ENCODE measurements at places on chromosomes 13 and 19.
A peak's percentile ranks its signal among the peaks of the same experiment; 100 is the strongest.

- no peak for DNase-seq
These were observed 59.6 kb upstream of the ZNF599 start for GRCh38 chr19:34832581-34833112.

DNA sequence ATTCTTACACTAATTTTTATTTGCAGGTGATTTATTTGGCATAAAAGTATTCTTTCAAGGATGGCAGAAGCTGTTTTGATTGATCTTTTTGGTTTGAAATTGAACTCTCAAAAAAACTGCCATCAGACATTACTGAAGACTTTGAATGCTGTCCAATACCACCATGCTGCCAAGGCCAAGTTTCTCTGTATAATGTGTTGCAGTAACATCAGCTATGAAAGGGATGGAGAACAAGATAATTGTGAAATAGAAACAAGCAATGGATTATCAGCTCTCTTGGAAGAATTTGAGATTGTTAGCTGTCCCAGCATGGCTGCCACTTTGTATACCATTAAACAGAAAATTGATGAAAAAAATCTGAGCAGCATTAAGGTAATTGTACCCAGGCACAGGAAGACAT is 1.2 kb downstream of the LACC1 start:
- DNase-seq: no peak

DNA sequence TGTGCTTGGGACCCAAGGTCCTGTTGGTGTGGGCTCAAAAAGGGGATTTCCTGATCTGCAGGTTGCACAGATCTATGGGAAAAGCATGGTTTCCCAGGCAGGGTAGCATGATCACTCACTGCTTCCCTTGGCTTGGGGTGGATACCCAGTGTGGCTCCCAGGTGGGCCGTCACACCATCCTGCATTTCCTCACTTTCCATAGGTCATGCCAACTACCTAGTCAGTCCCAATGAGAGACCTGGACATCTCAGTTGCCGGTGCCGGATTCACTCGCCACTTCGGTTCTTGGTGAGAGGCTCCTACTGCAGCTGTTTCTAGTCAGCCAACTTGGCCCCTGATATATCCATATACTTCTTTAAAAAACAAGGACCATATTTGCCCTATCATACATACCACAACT is 503.0 kb downstream of the PCDH17 start:
- DNase-seq: no peak

GRCh38 chr19:46812977-46813838 is 24.8 kb upstream of the SLC1A5 start:
- no peak for DNase-seq

- DNase-seq: no peak
These were observed 184.7 kb downstream of the OXGR1 start for GRCh38 chr13:96809366-96810096.

GRCh38 chr13:20582026-20582425 is 15.1 kb downstream of the IFT88 start:
- no peak for DNase-seq

GRCh38 chr19:19259741-19260140 is 13.4 kb downstream of the TM6SF2 start:
- peak; percentile 24 for DNase-seq

- DNase-seq: no peak
These were observed 12.4 kb upstream of the SIAH3 start for GRCh38 chr13:45863709-45864590.

DNA sequence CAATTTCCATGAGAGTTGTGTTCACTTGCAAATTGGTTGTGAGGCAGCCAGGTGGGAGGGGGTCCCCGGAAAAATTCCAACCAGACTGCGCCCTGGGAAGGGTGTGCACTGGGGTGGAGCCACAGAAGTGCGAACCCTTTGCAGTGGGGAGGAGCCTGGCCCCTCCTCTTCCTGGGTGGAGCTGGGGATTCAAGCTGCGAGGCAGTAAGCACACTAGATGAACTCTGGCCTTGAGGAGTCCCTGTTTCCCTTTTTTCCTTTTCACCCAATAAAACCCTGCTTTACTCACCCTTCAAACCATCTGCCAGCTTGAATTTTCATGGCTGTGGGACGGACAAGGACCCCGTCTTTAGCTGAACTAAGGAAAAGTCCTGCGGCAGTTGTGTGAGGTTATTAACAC is 31.0 kb upstream of the MBNL2 start:
- peak; percentile 60 for DNase-seq

GRCh38 chr19:42271861-42272534 is 2.9 kb downstream of the CIC start:
- no peak for DNase-seq

- peak; percentile 33 for DNase-seq
These were observed 21.6 kb upstream of the CCL25 start for GRCh38 chr19:8030960-8031359.

DNA sequence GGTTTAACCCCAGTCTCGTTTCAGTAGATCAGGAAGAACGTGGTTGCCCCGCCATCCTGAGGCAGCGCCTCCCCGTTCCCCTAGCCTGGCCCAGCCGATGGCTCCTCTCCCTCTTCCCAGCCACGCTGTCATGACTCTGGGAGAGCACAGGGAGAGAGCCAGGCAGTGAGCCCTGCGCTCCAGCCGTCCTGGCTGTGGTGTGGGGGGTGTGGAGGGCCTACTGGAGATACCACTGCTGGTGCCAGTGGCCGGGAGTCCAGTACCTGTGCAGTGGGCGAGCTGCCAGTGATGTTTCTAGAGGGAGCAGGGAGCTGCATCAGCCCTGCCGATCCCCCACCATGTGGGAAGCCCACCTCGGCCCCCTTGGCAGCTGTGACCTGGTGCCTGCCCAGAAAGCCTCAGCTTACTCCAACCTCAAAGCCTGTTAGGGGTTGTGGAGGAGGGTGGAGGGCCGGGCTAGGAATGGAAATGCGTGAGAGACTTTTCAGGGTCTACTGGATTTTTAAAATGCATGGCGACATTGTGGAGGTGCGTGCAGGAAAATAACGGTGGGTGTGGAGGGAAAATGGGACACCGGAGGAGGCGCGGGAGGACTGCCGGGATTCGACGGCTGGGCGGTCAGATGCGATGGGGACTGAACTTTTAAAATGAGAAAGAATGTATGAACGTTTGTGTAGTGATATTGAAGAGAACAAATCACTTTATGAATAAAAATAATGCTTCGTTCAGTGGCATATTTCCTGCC is 4.9 kb downstream of the TEX29 start:
- DNase-seq: no peak

- no peak for DNase-seq
These were observed 541.1 kb downstream of the EFNB2 start for GRCh38 chr13:105994340-105994739.

GRCh38 chr13:25280396-25280795 is 6.9 kb downstream of the MTMR6 start:
- DNase-seq: no peak

DNA sequence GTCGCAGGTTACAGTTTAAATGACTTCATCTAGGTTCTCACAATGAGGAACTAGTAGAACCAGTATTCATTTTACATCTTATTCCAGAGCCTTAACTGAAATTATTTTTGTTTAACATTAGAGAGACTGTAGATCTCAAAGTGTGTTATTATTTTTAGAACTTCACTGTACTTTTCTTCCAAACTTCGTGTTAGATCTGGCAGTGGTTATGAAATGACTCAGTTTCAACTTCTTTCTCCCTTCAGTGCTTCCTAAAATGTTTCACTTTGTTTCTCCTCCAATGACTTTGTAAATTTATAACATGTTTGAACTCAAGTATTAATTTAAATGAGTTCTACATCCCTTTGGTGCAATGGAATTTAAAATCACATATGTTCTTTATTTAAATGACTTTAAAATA is 139.3 kb downstream of the PCDH9 start:
- no peak for DNase-seq
